ENCODE measurements at places on chromosomes 5 and 9. TPM values are rescaled to one million over a fixed set of nuclear protein-coding genes. Genes with fewer than 3 reads are reported as not detected.

PRSS3 gene
- total RNA-seq, result not detected

GDNF gene
- total RNA-seq, result 1.7 TPM

GALNT12 gene
- 17.5 TPM for total RNA-seq

TNFSF15 gene
- total RNA-seq, result 0.17 TPM

SPARC gene
- 438 TPM for total RNA-seq

DNA sequence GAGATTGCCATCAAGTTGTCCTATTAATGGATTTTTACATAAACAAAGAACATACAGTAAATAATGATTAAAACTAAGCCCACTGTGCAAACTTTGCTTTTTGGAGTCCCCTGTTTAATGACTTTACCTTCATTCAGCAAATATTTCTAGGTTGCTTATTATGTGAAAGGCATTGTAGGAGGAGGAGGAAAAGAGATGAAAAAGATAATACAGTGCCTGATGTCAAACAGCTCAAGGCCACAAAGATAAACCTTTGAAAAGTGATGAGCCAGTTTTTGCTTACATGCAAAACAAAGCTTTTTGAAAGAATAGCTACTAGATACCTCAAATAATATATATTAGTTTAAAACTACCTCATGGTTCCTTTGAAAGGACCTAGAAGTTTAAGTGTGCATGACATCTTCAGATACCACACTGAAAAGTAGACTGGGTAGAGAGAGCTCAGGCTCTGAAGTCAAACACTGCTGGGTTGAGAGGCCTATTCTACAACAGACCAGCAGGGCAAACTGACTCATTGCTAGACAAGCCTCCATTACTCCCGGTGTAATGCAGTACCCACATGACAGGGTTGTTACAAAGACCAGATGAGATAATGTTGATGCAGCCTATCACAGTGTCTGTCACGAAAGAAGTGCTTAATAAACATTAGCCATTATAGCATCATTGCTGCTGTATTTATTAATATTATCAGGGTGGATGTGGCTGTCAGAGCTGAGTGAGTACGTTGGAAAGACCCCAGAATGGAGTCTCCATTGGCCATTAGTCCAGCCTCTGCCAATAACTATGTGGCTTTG, 11.8 kb downstream of the DEPDC1B start:
- H3K36me3 ChIP-seq, result peaks cover 13% of the 10 kb centered on the region
- no peaks in the 10 kb centered on the region for H3K27me3 ChIP-seq
- no peak for DNase-seq
- no peaks in the 10 kb centered on the region for H3K4me1 ChIP-seq

GRCh38 chr9:135329571-135330306, 149.8 kb upstream of the PPP1R26 start:
- H3K27ac ChIP-seq, result no peak overlapping the region
- no peaks in the 10 kb centered on the region for H3K27me3 ChIP-seq
- H3K4me1 ChIP-seq, result peaks cover 5% of the 10 kb centered on the region
- H3K36me3 ChIP-seq, result no peaks in the 10 kb centered on the region
- DNase-seq, result peak; percentile 15
